ENCODE measurements at places on chromosomes 13 and 19. TPM values are rescaled to one million over a fixed set of nuclear protein-coding genes. Genes with fewer than 3 reads are reported as not detected.

The C19orf47 gene
- polyA plus RNA-seq: 13.3 TPM

The ZDHHC20 gene
- 26.9 TPM for polyA plus RNA-seq

The LILRB5 gene
- not detected for polyA plus RNA-seq

The ZNF581 gene
- polyA plus RNA-seq: 14.8 TPM

The ZNF587 gene
- 8.2 TPM for polyA plus RNA-seq

The ELAVL3 gene
- not detected for polyA plus RNA-seq

The STAP2 gene
- polyA plus RNA-seq: 53.8 TPM

The SIGLEC12 gene
- not detected for polyA plus RNA-seq

The PCSK4 gene
- 0.27 TPM for polyA plus RNA-seq

The CEACAM7 gene
- not detected for polyA plus RNA-seq

The CACNG6 gene
- not detected for polyA plus RNA-seq

The IL17D gene
- 0.09 TPM for polyA plus RNA-seq

The DHRS12 gene
- polyA plus RNA-seq: 5.4 TPM

The ZNF90 gene
- polyA plus RNA-seq: 5.8 TPM

The TNNT1 gene
- polyA plus RNA-seq: 89.7 TPM

The LACC1 gene
- polyA plus RNA-seq: 6.5 TPM

The RAP2A gene
- polyA plus RNA-seq: 15.4 TPM

The PPP1R13L gene
- 94.8 TPM for polyA plus RNA-seq

The SYT3 gene
- not detected for polyA plus RNA-seq

The NCAN gene
- not detected for polyA plus RNA-seq

The FBN3 gene
- polyA plus RNA-seq: not detected

The CEACAM6 gene
- 1.00 TPM for polyA plus RNA-seq

The ADGRE3 gene
- polyA plus RNA-seq: not detected

The EFNA2 gene
- polyA plus RNA-seq: not detected

The DAPK3 gene
- 57.3 TPM for polyA plus RNA-seq

The TMEM221 gene
- 0.06 TPM for polyA plus RNA-seq

The CYP2A7 gene
- polyA plus RNA-seq: not detected

The LRP3 gene
- 12.7 TPM for polyA plus RNA-seq

The LRRC4B gene
- not detected for polyA plus RNA-seq

The ZNF681 gene
- 1.4 TPM for polyA plus RNA-seq

The SLITRK5 gene
- polyA plus RNA-seq: 0.01 TPM

The DPF1 gene
- 1.5 TPM for polyA plus RNA-seq

The VSTM1 gene
- polyA plus RNA-seq: not detected

The FPR1 gene
- 7.7 TPM for polyA plus RNA-seq
